ENCODE measurements at places on chromosomes 13 and 19.

DNA sequence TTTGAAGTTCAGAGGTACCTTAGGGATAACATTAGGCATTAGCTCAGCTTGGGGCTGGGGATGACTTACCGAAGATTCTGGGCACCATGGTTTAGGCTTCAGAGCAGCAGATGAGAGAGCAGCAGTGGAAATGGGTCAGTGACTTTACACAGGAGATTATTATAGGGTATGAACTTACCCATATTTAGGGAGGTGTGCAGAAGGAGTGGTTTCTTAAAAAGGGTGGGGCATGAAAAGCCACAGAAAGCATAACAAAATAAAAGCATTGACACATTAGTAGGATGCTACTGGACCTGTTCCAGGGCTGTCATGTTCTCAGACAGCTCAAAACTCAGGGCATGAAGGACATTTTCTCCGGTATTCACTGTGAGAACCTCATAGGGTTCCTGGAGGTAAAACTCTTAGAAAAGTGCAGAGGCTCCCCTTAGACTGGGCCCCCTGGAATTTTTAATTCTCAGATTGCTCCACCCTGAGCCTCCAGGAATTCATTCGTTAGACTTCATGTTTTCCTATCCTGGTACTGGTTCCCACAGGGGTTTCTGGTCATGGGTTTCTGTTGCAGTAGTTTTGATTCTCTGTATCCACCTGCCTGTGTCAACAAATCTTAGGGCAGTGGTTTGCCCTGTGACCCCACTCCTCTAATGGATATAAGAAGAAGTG lies 20.7 kb downstream of the IGFL1 start:
- DNase-seq: no peak

DNA sequence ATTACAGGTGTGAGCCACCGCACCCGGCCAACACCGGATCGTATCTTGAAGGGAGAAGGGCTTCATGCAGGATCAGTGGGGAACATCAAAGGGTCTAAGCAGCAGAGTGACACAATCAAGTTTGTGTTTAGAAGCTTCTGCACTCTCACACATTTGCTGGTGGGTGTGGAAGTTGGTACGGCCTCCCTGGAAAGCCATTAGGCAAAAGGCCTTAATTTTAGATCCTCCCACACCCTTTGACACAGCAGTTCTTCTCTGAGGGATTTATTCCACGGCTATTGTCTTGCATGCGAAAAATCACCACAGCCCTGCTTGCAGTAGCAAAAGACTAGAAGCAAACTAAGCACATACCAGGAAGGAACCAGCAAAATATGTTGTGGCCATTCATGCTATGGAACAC lies 18.3 kb upstream of the SLC1A5 start:
- no peak for DNase-seq

DNA sequence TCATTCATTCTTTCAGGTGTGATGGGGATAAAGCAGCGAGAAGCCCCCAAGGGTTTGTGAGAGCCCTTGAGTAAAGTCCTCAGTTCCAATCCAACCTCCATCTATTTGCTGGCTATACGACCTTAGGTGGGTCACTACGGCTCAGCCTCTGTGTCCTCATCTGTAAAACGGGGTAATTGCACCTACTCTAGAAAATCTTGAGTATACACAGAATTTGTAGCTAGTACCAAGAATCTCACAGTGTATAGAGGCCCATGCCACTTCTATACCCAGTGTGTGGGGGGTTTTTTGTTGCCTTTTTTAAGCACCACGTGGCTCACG lies 406 bp upstream of the DNMT1 start:
- no peak for DNase-seq

- DNase-seq: no peak
Observed at GRCh38 chr13:33541456-33541855, 255.9 kb upstream of the STARD13 start.

DNA sequence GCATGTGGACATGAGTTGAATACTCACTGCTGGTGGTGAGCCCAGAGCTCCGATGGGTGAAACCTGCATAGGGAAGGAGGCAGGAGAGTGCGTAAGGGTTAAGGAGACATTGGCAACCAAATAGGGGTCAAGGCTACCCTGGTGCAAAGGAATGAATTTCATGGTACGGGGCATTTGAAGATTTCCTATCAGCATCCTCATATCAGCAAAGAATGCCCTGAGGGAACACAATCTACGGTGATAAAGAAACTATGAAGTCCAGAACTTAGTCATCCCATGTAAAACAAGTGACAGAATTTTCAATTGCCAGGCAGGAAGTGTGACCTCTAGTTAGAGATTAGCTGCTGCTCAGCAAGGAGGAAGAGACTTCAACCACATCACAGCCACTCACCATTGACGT lies 64.9 kb downstream of the MBD3L1 start:
- DNase-seq: no peak

DNA sequence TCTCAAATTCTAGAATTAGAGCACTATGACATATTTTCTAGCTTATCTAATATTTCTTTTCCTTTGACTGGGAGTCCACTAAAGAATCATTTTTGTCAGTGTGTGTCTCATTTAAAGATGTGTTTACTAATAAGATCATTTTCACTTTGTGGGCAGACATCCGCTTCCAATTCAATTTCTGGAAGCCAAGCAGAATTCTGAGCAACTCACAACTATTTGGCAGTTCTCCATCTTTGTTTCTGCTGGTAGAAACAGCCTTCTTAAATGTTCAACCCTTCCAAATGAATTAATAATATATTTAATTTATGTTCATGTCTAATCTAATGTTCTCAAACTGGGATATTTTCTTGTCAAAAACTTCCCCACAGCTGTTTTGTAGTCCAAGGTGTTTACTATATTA lies 411.8 kb downstream of the KCTD12 start:
- no peak for DNase-seq

DNA sequence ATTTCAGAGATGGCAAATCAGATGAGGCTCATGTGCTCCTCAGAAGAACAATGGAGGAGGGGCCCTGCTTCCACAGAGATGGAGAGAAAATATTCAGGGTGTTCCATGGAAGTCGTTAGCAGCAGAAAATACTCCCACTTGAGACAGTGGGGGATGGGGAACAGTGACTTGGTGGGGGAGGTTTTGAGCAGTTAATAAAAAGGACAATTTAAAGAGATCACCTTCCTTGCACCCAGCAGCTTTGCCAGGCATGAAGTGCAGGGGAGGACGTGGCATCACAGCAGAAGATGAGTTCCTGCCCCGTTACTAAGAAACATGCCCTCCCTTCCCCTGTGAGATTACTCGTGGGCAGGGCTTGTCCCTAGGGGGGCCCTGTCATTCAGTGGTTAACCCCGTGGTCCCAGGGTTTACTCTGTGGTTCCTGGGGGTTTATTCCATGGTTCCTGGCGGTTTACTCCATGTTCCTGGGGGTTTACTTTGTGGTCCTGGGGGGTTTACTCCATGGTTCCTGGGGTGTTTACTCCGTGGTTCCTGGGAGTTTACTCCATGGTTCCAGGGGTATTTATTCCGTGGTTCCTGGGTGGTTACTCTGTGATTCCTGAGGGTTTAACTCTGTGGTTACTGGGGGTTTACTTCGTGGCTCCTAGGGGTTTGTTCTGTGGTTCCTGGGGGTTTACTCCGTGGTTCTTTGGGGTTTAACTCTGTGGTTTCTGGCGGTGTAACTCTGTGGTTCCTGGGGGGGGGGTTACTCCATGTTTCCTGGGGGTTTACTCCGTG lies 49.2 kb downstream of the TMEM255B start:
- no peak for DNase-seq

- DNase-seq: no peak
Observed at GRCh38 chr19:12786141-12786870, 5.0 kb upstream of the JUNB start.

DNA sequence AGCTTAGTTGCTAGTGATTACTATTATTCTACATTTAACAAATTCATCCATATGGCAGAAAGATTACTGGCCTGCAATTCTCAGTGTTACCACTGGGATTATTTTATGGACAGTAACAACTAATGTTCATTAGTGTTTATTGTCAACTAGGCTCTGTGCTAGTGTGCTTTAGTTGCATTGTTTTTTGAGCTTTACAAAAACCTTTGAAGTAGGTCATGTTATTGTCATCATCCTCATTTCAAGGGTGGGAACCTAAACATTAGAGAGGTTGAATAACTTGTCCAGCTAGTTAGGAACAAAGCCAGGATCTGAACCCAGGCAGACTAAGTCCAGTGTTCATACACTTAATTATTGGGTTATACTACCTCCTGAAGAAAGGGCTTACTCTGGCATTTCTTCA lies 27.8 kb upstream of the TDRD3 start:
- no peak for DNase-seq

GRCh38 chr13:20161951-20162300 lies 1.1 kb upstream of the GJA3 start:
- DNase-seq: no peak

DNA sequence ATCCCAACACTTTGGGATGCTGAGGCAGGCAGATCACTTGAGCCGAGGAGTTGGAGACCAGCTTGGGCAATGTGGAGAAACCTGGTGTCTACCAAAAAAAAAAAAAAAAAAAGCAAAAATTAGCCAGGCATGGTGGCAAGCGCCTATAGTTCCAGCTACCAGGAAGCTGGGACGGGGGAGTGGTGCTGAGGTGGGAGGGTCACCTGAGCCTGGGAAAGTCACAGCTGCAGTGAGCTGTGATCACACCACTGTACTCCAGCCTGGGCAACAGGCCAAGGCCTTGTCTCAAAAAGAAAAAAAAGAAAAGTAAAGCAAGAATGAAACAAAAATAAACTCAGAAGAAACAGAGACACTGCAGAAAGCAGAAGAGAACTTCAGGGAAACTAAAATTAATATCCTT lies 31.6 kb downstream of the MTRF1 start:
- no peak for DNase-seq

DNA sequence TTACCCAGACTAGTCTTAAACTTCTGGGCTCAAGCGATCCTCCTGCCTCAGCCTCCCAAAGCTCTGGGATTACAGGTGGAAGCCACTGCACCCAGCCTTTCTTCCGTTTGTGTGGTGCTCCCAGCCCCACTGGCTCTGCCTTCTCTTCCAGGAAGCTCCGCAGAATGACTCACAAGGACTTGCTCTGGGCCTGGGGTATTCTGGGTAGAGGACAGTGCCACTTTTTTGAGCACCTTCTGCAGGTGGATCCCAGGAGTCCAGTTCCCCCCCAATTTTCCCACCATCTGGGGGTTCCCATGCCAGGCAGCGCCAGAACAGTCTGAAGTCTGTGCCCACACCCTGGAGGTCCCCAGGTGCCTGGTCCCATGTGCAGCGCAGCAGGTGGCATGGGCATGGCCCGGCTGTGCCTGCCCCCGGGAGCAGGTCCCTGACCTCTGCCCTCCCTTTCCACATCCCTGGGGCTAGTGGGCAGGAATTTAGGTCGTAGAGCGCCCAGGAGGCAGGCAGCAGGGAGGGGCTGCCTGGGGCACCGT lies 1.6 kb downstream of the REEP6 start:
- DNase-seq: no peak

GRCh38 chr13:111584101-111584672 lies 263.7 kb downstream of the TEX29 start:
- DNase-seq: no peak

- no peak for DNase-seq
Observed at GRCh38 chr19:33267706-33268105, 34.6 kb downstream of the CEBPA start.

DNA sequence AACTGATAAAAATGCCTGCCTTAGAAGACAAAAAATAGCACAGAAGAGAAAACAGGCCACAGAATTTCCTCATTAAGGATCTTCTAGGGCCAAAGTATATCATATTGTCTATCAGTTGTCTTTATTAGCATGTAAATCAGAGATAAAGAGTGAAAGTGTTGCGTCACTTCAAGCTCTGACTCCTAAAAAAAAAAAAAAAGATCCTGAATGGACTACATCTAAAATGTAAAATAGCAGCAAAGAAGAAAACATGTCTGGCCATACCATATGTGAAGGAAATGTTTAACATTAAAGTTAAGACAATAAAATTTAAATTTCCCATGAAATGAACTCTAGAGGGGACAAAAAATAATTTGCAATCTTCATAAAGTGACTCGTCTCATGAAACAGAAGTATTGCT lies 237.4 kb downstream of the PCDH9 start:
- DNase-seq: no peak

GRCh38 chr19:7655581-7655980 lies 13.3 kb upstream of the RETN start:
- no peak for DNase-seq

DNA sequence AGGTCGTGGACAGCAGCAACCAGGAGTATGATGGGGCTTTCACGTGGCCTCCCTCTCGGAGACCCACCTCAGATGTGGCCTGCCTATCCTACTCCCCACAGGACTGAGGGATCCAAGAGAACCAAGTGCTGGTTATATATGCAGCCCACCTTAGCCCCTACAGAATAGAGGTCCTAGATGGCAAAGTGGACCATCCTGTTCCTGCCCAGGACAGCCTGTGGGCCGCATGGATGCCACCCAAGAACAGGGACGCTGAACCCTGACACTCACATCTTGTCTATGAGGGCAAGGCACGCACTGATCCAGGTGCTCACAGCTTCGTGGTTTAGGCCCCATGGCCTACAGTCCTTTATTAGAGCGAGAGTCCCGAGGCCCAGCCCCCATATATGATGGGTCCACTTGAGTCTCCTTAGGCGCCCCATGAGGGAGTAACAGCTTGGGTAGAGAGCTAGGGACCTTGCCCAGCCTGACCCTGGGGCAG lies 1.5 kb upstream of the SLC27A5 start:
- no peak for DNase-seq

DNA sequence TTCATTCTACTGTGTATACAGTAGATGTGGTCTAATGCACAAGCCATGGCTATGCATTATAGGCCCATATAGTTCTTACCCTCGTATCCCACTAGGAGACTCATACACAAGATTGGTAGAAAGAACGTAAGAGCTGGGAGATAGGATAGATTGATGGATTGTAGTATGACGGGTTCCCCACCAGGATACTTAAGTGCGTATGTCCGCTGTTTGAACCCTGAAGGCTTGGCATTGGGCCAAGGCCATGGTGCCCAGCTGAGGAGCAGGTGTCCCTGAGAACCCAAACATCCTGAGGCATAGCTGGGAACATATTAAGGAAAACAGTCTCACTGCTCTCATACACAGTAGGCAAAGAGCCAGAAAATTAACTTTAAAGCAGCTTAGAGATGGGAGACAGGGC lies 617.5 kb upstream of the KLF12 start:
- no peak for DNase-seq

GRCh38 chr13:86840250-86841191 lies 830.6 kb upstream of the SLITRK5 start:
- DNase-seq: no peak

DNA sequence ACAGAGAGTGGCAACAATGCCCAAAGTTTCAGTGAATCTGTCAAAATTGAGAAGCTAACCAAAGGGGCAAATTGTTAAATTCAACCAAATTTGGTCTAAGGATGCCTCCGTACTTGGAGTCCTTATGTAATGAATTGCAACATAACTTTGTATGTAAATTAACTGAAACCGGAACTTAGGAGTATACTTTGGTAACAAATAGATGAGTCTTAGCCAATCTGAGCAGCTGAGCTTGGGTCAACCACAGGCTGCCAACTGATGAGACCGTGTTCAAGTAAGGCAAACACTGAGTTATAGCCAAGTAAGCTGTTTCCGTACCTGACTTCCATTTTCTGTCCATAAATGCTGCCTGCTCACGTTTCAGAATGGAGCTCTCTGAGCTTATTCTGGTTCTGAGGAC lies 5.3 kb downstream of the VWA8 start:
- no peak for DNase-seq

Measured in left forelimb (tissue), 1 donor.